ENCODE measurements at places on chromosomes 1 and 21. TPM values are rescaled to one million over a fixed set of nuclear protein-coding genes. Genes with fewer than 3 reads are reported as not detected.

GRCh38 chr1:66925558-66925910 is 744 bp downstream of the MIER1 start:
- no peak for DNase-seq
- no peaks in the 10 kb centered on the region for H3K27me3 ChIP-seq
- H3K4me3 ChIP-seq, result peak overlapping the region; percentile 97
- no peaks in the 10 kb centered on the region for H3K36me3 ChIP-seq

DNA sequence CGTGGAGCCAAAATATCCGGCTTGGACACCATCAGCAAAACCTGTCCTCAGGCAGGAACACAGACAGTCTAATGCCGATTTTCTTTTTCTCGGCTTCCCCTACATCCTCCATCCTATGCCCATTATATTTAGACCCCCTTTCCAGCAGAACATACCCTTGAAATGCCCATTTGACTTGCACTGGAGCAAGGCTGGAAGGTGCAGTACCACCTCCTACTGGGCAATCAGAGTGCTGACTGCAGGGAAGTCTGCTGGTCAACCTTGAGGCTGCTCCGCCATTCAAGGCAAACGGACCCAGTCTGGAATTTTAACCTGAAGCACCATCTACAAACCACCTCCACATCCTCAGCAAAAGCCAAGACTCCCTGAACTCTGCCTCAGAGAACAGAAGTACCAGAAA is 79.5 kb downstream of the TIAM1 start:
- H3K4me1 ChIP-seq, result no peaks in the 10 kb centered on the region
- H3K36me3 ChIP-seq, result no peaks in the 10 kb centered on the region
- H3K27ac ChIP-seq, result no peak overlapping the region
- H3K27me3 ChIP-seq, result no peaks in the 10 kb centered on the region

The L1TD1 gene
- 0.14 TPM for total RNA-seq

DNA sequence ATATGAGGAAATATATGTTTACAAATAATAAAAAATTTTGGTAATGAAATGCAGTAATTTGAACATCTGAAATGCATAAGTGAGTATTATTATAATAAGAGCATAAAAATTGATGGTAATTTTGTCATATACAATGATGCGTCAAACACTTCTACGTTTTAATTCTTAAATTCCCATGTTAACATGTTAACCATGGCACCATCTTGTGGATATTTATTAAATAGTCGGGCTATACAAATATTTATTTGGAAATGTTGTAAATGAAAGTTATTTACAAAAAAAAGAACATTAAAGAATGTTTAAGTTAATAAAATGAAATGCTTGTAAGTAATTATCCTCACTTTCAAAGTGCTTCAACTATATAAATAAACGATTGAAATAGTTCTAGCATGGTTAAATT is 57.2 kb upstream of the C1orf185 start:
- no peak overlapping the region for H3K27ac ChIP-seq
- H3K36me3 ChIP-seq, result no peaks in the 10 kb centered on the region
- no peaks in the 10 kb centered on the region for H3K4me1 ChIP-seq
- DNase-seq, result no peak
- H3K27me3 ChIP-seq, result no peaks in the 10 kb centered on the region

The AIM2 gene
- total RNA-seq, result 0.42 TPM

DNA sequence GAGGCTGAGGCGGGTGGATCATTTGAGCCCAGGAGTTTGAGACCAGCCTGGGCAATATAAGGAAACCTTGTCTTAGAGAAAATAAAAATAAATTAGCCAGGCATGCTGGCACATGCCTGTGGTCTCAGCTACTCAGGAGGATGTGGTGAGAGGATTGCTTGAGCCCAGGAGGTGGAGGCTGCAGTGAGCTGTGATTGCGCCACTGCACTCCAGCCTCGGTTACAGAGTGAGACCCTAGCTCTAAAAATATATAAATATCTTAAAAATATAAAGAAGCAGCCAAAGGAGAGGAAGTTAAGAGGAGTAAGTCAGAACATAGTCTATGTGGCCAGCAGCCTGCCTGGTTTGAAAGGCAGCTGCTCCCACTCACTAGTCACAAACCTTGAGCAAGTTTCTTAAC is 4.5 kb upstream of the IL10RB start:
- peaks cover 31% of the 10 kb centered on the region for H3K36me3 ChIP-seq
- DNase-seq, result no peak
- H3K27ac ChIP-seq, result no peak overlapping the region
- H3K4me3 ChIP-seq, result no peak overlapping the region
- H3K27me3 ChIP-seq, result no peaks in the 10 kb centered on the region

- no peaks in the 10 kb centered on the region for H3K4me1 ChIP-seq
- no peaks in the 10 kb centered on the region for H3K27me3 ChIP-seq
- no peak overlapping the region for H3K4me3 ChIP-seq
- H3K36me3 ChIP-seq, result peaks cover 77% of the 10 kb centered on the region
Measured at GRCh38 chr1:53206735-53207379, 10.2 kb downstream of the CPT2 start.

The SPATA21 gene
- total RNA-seq, result not detected

DNA sequence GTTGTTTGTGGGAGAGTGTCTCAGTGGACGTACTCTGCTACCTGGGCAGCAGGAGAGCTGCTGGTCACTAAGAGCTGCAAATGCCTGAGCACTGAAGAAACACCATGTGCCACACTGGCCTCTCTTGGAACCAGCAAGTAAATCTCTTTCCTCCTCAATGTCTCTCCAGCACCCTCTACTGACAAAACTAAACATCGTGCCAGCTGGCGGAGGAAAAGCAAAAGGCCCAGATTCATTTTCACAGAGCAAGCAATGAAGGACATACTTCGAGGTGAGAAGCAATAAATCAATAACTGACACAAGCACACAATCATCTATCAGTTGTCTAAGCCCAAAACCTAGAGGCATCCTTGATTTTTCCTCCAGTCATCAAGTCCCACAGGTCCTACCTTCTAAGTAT is 78.1 kb downstream of the RERE start:
- H3K27me3 ChIP-seq, result no peaks in the 10 kb centered on the region
- no peak for DNase-seq
- H3K4me3 ChIP-seq, result no peak overlapping the region
- no peak overlapping the region for H3K27ac ChIP-seq

The ALX3 gene
- total RNA-seq, result not detected

DNA sequence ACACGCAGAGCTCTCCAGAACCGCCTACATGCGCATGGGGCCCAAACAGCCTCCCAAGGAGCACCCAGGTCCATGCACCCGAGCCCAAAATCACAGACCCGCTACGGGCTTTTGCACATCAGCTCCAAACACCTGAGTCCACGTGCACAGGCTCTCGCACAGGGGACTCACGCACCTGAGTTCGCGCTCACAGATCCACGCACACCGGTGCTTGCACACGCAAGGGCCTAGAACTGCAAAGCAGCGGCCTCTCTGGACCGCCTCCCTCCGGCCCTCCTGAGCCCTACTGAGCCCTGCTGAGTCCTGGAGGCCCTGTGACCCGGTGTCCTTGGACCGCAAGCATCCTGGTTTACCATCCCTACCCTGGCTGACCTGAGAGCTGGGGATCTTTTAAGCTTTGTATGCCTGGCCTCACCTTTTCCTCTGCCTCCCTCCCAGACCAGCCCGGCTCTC is 8.3 kb downstream of the OLIG2 start:
- H3K4me3 ChIP-seq, result no peak overlapping the region
- H3K4me1 ChIP-seq, result no peaks in the 10 kb centered on the region
- no peak overlapping the region for H3K27ac ChIP-seq
- no peak for DNase-seq
- no peaks in the 10 kb centered on the region for H3K36me3 ChIP-seq

The MFSD2A gene
- 0.37 TPM for total RNA-seq

The SPRR1B gene
- total RNA-seq, result not detected

The REG4 gene
- total RNA-seq, result 0.19 TPM

- DNase-seq, result no peak
- no peak overlapping the region for H3K4me3 ChIP-seq
- peak overlapping the region; percentile 57 for H3K27ac ChIP-seq
Measured at GRCh38 chr1:113031171-113031933, 41.6 kb upstream of the LRIG2 start.

DNA sequence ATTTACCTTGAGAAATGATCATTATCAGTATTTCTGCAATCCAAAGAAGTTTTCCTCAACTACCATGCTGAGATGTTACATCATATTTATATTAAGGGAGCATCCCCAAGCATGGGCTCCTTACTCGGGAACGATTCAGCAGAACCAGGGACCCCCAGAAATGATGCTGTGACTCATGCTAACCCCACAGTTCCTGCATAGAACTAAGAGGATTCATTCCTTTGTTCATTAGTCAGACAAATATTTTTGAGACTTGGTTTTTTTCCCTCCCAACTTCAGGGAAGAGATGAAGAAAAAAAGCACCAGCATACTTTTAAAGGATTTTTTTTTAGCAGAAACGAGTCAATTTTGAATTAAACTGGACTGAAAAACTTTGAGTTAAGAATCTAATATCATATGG is 49.2 kb upstream of the COL24A1 start:
- no peaks in the 10 kb centered on the region for H3K27me3 ChIP-seq
- H3K27ac ChIP-seq, result no peak overlapping the region
- no peak overlapping the region for H3K4me3 ChIP-seq
- no peaks in the 10 kb centered on the region for H3K4me1 ChIP-seq
- no peaks in the 10 kb centered on the region for H3K36me3 ChIP-seq
- no peak for DNase-seq

The PBX1 gene
- total RNA-seq, result 17.3 TPM

The LRRC38 gene
- not detected for total RNA-seq

The KCNH1 gene
- not detected for total RNA-seq

The CDK18 gene
- 3.7 TPM for total RNA-seq

- no peaks in the 10 kb centered on the region for H3K4me1 ChIP-seq
- H3K4me3 ChIP-seq, result no peak overlapping the region
- no peaks in the 10 kb centered on the region for H3K36me3 ChIP-seq
- DNase-seq, result no peak
Measured at GRCh38 chr1:209238356-209238755, 345.2 kb upstream of the CAMK1G start.

GRCh38 chr1:202031796-202032195 is 21.4 kb downstream of the ELF3 start:
- no peaks in the 10 kb centered on the region for H3K27me3 ChIP-seq
- no peaks in the 10 kb centered on the region for H3K36me3 ChIP-seq
- no peak overlapping the region for H3K4me3 ChIP-seq
- no peaks in the 10 kb centered on the region for H3K4me1 ChIP-seq
- H3K27ac ChIP-seq, result peak overlapping the region; percentile 70

The KRTAP10-8 gene
- not detected for total RNA-seq
